ENCODE measurements at places on chromosomes 2 and 18.

GRCh38 chr2:96209011-96209728 lies 543 bp upstream of the STARD7 start:
- no peak for DNase-seq

DNA sequence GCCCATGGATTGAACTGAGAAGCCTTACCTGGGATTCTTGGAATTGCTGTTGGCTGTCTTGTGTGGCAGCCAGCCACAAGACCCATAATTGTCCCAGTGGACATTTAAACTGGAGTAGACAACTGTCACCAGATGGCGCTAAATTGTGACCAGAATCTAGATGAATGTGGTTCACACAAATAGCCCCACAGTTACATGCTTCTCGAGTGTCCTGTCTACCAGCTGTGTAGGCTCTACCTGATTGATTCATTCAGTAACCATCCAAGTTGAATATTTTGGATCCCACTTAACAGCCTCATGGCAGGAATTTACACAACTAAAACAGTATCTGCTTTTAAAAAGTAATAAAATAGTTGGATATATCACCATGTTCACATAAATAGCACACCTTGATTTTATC lies 73.2 kb downstream of the MAP4K4 start:
- DNase-seq, result peak; percentile 72

DNA sequence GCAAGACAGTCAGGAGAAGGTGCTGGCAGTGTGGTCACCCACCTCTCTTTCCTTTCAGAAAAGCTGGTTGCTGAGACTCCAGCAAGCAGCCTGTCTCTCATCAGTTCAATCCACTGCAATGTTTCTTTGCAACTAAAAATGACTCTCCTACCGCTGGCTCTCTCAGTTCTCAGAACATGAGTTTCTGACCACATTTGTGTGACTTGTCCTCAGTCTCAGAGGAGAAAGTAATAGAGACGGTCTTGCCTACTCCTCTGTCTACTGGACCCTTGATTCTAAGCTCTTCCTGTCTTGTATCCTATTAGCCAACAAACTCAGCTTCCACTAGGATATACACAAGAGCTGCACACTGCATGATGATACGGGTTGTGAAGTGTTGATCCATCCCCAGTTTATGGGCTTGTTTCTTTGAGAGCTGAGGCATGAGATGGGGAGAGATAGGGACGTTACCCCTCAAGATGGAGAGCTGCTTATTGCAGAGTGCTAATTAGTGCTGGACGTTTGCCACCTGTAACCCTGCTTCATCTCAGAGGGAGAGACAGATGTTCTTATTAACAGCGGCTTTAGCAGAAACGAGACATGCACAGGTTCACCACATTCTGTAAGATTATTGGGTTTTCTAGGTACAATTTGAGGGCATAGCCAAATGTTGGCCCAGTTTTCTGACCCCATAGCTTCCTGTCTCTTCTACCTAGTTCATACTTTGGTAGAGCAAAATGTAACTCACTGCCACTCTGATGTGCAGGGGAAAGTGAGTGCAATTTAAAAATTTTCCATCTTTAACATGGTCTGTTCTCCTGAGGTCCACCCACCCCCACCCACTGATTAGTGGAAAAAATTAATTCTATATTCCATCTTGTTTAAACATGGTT lies 32.4 kb upstream of the YWHAQ start:
- DNase-seq, result no peak

DNA sequence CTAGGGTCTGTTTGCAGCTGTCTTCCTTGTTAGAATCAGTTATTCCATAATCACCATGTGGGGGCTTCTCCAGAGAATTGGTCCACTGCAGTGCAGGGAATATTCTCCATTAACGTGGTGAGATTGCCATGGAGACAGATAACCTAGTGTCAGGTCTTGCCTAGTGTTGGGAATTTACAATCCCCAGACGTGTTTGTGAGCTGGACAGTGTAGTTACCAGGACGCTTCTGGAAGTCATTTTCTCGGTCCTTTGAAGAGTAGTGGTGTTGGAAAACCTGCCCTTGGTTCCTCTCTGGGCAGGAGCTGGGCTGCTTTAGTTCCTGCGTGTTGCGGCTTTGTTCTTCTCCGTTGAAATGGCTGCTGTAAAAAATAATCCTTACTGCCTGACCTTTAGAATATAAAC lies 68.8 kb upstream of the LYPD6B start:
- DNase-seq, result no peak

DNA sequence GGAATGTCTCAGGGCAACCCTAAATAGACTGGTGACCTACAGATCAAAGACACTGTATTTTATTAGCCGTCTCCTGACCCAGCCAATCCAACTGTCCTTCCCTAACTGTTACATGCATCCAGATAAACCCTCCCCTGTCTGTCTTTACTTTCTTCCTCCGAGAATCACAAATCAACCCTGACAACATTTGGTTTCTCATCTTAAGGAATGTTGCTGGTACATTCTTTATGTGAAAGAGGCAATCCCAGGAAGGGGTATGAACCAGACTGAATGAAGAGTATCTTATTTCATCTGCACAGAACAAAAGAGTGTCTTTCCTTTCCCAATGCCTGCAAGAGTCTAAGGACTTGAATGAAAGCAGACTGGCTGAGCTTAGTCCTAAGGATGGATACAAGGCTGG lies 113.9 kb upstream of the LTBP1 start:
- peak; percentile 91 for DNase-seq

- no peak for DNase-seq
These were observed 85.1 kb downstream of the DYNC1I2 start for GRCh38 chr2:171772373-171772772.

DNA sequence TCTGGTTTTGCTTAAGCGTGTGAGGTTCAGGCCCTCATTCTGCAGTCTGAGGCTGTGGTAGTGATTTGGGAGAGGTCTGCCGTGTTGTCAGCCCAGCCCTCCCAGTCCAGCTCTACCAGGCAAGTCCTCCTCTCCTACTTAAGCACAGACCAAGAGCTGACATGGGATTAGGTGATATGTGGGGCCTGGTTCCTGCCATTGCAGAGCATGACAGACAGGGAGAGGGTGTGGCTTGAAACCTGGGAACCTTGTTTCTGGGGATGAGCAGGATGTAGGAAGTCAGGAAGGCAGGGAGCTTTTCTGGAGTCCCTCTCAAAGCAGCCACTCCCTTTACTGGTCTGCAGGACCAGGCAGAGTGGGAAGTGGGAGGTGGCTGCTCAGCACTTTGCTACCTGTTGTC lies 38.6 kb downstream of the PTPRM start:
- DNase-seq, result no peak

DNA sequence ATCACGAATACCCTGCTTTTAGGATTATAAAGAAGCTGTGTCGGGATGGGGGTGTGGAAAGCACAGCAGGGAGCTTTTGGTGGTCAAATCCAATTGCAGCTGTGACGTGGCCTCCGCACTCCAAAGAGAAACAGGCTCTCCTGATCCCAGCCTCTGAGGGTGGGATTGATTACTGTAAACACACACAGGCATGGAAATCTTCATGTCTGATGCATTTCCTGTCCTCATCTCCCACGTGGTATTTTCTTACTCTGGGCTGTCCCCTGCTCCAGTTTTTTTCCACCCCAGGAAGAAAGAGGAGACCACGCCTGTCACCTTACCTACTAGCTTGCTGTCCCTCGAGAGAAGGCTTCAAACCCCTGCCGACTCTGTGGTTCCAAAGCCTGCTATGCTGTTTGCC lies 22.7 kb downstream of the RNF152 start:
- DNase-seq, result peak; percentile 81

Data from fibroblast of upper back skin (primary cell).